ENCODE measurements at places on chromosomes 4 and X.

DNA sequence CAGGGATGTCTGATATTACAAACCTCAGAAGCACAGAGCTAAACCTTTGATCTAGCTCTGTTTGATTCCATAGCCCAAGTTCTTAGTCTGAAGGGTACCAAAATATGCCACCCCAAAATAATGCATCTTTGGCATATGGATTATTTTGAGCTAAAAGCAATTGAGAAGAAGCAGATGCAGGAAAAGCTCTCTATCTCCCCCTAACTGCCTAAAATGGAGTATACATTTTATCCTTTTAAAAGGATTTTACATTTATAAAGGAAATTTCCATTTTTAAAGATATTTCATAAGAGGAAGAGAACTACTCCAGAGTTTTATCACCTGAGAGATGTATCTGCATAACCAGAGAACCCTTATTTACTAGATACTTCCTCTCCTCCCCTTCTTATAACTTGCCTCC lies 158.7 kb downstream of the ZNF674 start:
- DNase-seq = no peak

- no peak for DNase-seq
Measured at GRCh38 chr4:53004497-53005148, 142.5 kb downstream of the RASL11B start.

DNA sequence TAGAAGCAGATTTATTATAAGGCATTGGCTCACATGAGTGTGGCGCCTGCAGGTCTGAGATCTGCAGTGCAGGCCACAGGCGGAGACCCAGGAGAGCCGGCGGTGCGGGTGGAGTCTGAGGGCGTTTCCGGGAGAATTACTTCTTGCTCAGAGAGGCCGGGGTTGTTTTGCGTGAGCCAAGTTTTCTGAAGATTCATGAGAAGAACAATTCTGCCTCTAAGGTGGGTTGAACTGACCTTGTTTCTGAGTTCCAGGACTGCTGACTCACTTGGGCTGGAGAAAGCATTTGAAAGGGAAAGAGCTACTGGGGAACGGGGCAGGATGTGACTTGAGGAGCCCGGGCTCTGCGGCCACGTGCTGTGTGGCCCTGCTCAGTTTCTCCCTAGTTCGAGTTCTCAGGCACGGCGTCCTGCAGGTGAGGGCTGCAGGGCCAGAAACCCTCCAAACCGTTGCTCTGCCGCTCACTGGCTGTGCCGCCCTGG lies 36.7 kb upstream of the SORCS2 start:
- no peak for DNase-seq

GRCh38 chrX:153647461-153648357 lies 706 bp downstream of the DUSP9 start:
- no peak for DNase-seq

DNA sequence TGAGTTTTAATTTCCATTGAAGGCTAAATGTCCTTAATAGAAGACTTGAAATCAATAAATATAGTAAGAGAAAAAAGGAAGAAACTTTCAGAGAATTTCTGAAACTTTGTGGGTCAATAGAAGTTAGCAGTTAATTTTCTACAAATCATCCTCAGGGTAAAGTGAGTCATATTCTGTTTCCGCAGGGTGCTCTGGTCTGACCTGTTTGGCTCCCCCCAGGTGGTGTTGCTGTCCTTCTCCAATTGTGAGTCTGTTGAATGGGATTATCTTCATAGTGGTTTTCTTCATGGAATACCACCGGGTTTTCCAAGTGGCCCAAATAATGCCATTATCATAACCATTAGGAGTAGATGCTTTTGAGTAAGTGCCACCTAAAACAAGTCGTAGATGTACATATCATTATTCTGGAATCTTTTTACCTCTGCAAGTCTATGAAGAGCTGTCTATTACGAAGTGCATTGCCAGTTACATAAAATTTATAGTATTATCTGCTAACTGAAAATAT lies 7.7 kb downstream of the FGG start:
- no peak for DNase-seq

DNA sequence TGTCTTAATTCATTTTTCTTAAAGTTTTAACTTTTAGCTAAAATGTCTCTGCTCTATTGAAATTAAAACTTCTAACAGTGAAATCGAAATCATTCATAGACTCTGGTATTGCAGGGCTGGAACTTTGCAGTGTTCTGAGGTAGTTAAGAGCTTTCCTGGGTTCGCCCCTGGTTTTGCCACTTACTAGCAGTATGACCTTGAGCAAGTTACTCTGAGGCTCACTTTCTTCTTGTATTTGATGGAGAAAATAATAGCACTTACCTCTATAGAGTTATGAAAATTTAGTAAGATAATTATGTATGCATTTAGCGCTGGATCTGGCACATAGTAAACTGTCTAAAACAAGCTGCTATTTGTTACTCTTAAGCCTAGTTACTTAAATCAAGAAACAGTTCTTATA lies 1.7 kb downstream of the SLAIN2 start:
- DNase-seq = no peak

DNA sequence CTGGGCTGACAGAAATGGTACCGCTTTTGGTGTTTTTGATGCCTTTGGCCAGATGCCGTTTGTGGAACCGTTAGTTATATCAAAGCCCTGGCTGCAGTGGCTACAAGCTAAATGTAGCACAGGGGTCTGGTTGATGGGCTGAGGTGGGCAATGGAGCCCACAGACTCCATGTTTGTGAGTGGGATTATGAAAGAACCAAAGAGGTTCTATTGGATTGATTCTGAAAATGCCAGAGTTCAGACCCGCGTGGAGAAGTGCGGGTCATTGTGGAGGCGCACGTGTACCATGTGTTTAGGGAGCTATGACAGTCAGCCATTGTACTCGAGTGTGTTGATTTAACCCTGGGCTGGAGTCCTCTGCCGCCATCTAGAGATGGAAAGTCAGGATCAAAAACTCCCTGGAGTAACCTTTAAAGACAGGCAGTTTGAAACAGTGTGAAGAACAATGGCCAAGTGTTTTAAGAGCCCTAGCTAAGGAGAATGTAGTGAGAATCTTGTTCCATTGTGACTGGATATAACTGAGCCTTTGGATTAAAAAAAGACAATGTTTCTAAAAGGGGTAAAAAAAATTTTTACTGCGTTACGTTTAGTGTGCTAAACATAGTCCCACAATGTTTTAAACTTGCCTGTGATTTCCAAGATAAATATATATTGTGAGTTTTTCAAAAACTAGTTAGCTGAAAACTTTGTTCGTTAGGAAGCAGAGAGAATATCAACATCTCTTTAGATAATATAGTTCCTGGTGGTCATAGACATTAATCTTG lies 12.7 kb downstream of the ART3 start:
- peak; percentile 65 for DNase-seq

DNA sequence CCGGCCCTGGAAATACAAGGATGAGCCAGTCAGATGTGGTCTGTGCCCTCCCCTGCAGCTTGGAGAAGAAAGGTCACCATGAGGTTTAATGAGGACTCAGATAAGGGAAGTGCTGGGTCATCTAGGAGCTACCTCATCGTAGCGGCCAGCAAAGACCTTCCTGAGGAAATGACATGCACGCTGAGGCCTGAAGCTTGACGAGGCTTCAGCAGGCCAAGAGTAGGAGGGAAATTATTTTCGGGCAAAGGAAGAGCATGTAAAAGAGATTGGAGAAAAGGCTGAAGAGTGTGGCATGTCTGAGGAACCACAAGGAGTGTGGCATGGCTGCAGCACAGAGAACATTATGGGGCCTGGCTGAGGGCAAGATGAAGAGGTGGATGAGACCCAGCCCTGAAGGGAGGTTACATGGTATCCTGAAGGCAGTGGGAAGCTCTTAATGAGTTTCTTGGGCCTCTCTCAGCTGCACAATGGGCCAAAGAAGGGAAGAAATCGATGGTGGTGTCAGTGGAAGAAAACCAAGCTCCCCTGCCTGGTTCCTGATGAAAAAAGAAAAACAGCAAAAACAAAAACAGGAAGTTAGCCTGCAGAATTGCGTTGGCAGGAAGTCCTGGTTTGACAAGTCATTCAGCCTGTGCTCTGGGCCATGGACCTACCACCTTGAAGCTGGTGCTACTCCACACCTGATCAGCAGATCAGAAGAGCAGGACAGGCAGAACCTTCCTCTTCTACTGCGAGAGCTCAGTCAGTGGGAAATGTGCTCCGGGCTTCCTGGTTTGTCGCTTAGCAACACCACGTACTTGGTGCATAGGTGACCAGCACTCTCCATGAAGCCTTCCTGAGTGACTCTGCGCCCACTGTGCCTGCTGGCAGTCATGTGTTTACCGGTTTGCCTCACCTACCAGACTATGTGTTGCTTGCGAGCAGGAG lies 134.5 kb upstream of the KLF3 start:
- DNase-seq = no peak

DNA sequence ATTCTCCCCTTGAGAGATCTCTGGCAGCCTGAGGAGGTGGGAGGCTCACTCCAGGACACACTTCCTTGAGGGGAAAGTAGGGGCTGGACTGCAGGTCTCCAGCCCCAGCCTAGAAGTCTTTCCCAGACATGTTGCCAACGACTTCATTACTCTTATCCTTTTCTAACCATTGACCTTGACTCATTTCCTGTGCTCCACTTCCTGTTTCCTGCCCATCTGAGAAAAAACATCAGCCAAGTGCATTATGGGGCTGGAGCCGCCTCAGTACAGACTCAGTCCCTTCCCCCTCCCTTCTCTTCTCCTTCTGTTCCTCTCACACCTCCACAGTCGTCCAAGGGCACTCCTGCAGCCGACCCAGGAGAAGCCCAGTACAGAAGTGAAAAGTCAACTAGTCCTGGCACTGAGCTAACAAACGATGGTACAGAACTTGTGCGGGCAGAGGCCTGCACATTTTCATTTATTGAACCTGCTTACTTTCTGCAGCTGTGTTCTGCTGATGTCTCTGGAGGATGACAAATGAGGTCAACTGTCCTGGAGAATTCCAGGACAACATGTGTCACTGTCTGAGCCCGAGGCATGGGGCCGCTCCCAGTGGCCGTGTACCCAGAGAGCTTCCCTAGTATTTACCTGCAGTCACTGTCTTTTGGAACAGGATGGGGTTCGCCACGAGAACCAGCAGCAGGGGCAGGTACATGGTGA lies 20.1 kb downstream of the GPR143 start:
- no peak for DNase-seq

DNA sequence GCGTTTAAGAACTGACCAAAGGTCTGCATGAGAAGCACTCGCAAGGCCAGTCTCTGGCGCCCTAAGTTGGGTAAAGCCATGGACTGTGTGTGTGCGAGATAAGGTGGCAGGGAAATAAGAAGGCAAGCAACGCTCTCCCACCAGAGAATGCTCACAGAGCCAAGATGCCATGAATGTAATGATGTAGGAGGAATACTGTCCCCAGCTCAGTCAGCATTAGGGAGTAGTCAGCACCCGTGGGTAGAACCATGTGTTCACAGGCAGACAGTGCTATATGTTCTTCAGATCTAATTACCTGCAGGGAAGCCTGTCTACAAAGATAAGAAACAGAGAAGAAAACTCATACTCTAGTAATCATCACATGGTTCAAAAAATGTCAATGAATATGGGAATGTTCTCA lies 68.8 kb downstream of the SEC24D start:
- DNase-seq = no peak

- DNase-seq = peak; percentile 86
Measured at GRCh38 chr4:153218961-153219360, 14.7 kb downstream of the TRIM2 start.

DNA sequence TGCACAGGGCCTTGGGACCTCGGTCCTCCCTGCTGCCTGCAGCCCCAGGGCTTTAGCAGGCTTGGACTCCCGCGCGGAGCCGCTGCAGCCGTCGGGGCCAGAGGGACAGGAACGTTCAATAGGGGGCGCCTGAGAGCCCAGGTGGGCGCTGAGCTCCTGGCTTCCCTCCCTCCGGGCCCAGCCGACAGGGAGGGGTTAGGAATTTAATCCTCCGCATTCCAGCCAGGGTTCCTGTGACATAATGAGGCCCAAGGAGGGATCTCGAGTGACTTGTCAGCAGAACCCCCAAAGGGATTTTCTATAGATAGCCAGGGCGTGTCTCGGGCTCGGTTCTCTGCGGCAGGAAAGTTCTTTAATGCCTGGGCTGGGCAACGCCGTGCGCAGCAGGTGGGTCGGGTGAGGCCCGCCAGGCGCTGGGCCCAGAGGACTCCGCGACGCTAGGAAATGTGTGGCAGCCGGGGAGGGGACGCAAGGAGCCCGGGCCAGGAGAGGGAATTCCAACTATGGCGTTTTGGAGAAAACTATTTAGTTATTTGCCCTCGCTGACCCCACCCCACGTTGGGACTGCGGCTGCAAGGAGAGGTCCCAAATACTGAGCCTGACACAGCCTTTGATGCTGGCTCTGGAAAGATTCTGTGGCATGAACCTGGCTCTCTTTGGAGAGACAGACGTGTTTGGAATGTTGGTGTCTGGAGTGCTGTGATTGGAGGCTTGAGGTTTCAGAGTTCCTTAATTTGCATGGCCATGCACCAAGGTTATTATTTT lies 285.2 kb upstream of the GATB start:
- peak; percentile 65 for DNase-seq

DNA sequence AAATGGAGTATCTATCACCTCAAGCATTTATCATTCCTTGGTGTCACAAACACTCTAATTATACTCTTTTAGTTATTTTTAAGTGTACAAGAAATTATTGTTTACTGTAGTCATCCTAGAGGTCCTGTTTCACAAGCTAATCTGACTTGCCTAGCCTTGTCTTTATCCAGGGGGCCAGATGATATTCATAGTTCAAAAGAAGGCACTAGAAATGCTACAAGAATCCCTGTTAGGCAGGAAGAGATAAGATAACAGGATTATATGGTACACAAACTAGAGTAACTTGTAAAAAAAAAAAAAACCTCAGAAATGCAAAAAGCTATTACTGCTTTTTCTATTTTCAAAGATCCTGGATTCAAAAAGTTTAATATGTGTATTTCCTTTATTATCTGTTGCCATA lies 95.8 kb downstream of the MBNL3 start:
- DNase-seq = no peak

- DNase-seq = no peak
Measured at GRCh38 chrX:75963774-75964173, 178.7 kb upstream of the MAGEE2 start.

DNA sequence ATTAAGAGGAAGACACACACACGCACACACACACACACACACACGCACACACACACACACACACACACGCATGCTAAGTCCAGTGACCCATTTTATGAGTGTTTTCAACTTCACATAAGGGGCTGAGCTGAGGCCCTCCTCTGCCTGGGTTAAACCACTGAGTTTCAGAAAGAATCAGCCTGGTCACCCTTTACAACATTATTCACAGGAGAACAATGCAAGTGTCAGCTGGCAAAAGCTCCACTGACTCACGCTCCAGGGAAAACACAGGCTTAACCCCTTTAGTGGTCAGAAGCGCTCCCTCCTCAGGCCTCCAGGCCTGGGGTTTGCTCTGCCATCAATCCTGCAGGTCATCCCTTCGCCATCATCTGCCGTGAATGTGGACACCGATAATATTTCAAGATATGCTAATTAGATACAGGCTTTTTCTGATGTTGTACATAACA lies 46.9 kb downstream of the ACOX3 start:
- peak; percentile 7 for DNase-seq
